ENCODE measurements at places on chromosomes 1 and 21. TPM values are rescaled to one million over a fixed set of nuclear protein-coding genes. Genes with fewer than 3 reads are reported as not detected.

ZSWIM5 gene
- polyA plus RNA-seq, result 0.45 TPM

SELE gene
- 65.7 TPM for polyA plus RNA-seq

OR2T29 gene
- not detected for polyA plus RNA-seq

SPATA46 gene
- polyA plus RNA-seq, result not detected

SRSF10 gene
- 61.7 TPM for polyA plus RNA-seq

S100A16 gene
- 160 TPM for polyA plus RNA-seq

ALG14 gene
- 2.0 TPM for polyA plus RNA-seq

PSMB2 gene
- 37.1 TPM for polyA plus RNA-seq

Data from adipose tissue (tissue), 3 donors.